NCI-H526 treated with DMSO at 0.1 percent for 48 hours (cell line): ENCODE measurements at places on chromosomes 11 and 22.

DNA sequence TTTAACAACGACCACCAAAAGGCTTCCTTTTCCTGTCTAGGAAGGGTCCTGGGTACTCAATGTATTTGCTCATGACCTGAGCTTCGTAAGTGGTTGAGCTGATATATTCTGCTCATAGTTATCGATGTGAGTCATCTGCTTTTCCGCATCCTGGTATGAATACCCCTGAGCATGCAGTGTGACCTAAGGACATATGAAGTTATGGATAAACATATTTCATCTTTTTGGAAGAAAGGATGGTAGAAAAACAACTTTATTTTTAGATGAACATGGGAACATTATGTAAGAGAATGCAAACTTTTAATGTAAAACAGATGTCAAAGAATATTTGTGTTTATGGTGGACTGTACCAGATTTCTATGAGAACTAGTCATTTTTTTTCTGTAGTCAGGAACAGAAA is 28.4 kb downstream of the TRPC6 start:
- DNase-seq: no peak

GRCh38 chr11:45395947-45396346 is 109.8 kb upstream of the SYT13 start:
- no peak for DNase-seq

- DNase-seq: no peak
Measured at GRCh38 chr22:17281440-17281841, 62.2 kb upstream of the ADA2 start.

DNA sequence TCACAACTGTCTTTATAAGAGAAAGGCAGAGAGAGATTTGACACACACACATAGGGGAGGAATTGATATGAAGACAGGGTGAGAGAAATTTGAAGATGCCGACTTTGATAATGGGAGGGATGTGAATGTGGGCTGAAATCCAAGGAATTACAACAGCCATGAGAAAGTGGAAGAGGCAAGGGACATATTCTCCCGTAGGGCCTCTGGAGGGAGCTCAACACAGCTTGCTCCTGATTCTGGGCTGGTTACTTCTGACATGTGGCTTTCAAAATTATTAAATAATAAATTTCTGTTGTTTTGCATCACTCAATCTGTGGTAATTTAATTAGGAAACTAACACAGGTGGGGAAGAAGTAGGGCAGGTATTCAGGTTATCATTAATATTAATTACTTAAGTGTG is 282.9 kb downstream of the LUZP2 start:
- DNase-seq: no peak

DNA sequence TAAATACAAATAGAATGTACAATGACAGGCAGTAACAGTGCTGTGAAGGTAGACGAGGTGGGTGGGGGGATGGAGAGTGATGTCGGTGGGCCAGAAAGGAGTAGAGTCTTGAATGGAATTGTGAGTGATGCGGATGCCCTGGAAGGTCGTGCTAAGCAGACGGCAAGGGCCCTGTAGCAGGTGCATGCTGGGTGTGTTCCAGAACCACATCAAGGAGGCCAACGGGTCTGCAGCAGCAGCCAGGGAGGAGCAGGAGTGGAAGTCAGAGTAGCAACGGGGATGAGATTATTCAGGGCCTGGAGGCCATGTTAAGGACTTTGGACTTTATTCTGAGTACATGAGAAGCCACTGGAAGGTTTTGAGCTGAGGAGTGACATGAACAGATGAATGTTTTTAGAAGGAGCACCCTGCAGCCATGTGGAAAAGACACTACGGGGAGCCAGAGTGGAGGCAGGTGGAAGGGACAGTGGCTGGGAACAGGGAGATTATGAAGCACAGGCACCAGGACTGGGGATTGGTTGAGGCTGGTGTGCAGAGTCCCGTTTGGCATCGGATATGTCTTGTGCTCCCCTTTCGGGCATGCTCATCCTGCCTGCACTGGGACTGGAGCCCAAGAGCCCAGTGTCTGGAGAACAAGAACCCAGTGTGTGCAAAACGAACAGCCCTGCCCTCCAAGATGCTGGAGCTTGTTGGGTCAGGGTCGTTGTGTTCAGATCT is 74.1 kb downstream of the COMMD9 start:
- DNase-seq: no peak

- no peak for DNase-seq
Measured at GRCh38 chr11:9789910-9790309, 126.0 kb downstream of the SWAP70 start.

DNA sequence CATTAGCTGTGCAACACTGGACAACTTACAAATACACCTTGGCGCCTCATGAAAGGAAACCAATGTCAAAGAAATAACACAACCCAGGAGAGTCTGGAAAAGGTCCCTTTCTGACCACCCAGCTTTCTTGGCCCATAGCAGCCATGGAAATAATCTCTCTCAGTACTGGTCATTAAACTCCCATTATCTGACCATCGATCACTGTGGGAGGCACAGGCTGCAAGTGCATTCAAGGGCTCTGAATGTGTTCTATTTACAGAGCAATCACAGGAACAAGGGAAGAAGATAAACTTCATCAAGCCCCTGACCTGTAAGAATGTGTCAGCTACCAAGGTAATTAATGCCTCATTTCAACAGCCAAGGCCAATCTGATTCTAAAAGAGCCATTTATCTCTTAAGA is 40.1 kb downstream of the CTSC start:
- no peak for DNase-seq

GRCh38 chr22:50697667-50698506 is 25.3 kb downstream of the SHANK3 start:
- no peak for DNase-seq

DNA sequence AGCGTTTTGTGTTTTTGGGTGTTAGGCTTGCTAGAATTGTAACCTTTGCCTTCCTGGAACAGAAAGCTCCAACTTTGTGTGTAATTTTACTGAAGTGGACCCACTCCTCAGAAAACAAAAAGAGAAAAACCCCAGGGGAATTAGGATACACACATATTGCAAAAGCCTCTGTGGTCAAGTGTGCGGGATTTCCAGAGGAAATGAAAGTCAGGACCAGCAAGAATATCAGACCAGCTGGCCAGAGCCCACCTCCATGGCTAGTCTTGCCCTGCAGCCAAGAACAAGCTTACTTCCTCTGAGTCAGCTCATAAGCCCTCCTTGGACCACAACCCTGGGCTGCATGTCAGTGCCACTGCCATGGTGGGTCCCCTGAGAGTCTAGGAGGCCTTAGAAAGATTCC is 37.0 kb upstream of the FTH1 start:
- no peak for DNase-seq

DNA sequence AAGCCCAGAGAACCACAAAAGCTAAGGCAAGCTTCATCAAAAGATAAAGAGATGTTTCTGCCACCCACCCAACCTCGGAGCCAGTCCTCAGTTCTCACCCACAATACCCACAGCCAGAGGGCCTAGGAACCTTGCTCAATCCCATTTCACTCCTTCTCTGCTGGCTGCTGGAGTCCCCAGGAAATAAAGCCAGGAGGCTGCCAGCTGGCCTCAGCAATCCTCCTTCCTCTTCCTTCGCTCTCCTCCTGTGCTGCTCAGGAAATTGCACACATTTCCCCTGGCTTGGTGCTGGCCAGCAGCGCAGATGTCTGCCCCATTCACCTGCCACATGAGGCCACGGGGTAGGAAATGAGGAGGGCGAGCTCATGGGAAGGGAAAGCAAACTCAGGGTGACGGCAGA is 91.8 kb upstream of the LDLRAD3 start:
- DNase-seq: no peak
